ENCODE measurements at places on chromosomes 16 and 17.

DNA sequence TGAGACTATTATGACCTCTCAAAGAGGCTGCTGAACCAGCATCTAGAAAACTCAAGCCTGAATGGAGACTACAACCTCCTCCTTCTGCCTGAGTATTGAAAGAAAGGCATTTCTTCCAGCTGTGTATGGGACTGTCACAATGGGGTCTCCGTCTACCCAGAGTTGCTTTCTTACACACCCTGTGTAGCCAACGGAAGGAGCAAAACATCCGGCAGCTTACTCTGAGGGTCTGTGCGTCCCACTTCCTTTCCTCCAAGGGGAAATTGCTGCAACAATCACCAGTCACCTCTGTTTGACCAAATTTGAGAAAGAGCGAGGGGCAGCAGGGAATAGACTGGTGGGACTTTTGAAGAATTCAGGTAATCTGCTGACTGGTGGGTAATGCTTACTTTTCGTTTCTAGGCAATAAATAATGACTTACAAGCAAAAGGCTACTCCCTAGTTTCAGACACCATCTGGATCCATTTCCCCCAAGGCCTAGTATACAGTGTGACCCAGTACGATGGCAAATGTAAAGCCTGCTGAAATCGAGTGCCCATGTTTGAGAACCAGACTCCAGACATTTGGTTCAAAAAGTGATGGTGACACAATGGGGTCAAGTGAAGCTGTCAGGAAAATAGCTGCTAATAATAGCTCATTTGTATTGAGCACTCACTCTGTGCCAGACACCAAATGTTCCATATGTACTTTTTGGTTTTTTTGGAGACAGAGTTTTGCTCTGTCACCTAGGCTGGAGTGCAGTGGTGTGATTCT lies 81.7 kb downstream of the YPEL2 start:
- DNase-seq, result no peak

GRCh38 chr17:48555258-48556228 lies 10.6 kb upstream of the HOXB2 start:
- no peak for DNase-seq

DNA sequence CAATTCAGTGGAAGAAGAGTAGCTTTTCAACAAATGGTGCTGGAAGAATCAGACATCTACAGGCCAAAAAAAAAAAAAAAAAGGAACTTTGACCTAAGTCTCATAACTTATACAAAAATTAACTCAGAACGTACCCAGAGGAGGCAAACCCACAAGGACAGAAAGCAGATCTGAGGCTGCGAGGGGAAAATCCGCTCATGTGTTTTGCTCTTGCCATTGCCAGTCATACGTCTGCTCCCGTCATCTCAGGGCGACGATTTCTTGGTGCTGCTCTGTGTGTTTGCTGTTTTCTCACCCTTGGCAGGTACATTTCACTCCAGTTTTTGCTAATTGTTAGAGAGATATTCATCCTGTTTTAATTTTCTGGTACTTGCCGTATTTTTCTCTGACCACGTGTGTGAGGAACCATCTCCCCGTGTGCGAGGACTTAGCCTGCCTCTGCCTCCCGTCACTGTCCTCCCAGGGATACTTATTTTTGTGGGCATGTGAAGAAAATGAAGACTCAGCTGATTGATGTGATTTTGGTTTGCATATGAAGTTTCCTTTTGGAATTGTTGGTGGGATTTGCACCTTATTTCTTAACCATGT lies 33.4 kb upstream of the ACSF3 start:
- peak; percentile 62 for DNase-seq

- DNase-seq, result no peak
Measured at GRCh38 chr16:53084141-53084541, 29.4 kb downstream of the CHD9 start.

GRCh38 chr17:56710986-56711385 lies 117.5 kb downstream of the NOG start:
- no peak for DNase-seq

DNA sequence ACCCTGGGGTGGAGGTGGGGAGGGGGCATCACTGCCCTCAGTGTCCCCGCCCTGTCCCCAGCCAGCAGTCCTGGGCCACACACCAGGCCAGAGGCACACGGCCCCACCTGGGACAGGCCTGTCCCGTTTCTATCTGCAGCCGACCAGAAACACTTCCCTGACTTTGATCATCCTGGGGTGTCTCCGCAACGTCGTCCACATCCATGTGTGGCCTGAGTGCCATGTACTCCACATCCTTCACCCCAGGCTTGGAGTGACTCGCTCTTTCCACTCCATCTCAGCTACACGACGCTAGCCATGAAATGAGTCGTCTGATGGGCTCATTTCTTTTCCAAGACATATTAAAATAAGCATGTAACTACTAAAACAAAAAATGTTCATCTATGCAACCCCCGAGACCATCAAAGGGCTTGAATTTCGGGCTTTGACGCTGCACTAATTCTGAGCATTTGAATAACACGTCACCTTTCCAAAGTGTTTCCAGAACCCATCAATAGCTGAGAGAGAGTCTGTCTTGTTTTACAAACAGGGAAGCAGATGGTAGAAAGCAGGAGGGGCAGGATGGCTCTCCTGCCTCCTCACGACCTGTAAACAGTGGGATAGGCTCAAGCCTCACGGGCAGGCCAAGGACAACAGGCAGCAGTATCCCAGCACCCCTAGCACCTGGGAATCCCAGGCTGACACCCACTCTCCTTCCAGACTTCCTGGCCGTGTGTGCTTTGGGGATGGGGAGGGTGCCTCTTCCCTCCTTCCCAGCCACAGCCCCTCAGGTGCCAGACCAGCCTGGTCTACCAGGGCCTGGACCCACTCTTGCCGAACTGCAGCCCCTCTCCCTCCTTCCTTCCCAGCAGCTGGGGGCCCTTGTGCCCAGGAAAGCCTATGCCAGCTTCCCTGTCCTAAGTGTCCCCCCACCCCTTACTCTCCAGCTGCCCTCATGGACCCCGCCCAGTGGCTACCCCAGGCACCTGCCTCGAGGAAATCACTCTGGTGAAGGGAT lies 20.0 kb upstream of the RASD1 start:
- no peak for DNase-seq

DNA sequence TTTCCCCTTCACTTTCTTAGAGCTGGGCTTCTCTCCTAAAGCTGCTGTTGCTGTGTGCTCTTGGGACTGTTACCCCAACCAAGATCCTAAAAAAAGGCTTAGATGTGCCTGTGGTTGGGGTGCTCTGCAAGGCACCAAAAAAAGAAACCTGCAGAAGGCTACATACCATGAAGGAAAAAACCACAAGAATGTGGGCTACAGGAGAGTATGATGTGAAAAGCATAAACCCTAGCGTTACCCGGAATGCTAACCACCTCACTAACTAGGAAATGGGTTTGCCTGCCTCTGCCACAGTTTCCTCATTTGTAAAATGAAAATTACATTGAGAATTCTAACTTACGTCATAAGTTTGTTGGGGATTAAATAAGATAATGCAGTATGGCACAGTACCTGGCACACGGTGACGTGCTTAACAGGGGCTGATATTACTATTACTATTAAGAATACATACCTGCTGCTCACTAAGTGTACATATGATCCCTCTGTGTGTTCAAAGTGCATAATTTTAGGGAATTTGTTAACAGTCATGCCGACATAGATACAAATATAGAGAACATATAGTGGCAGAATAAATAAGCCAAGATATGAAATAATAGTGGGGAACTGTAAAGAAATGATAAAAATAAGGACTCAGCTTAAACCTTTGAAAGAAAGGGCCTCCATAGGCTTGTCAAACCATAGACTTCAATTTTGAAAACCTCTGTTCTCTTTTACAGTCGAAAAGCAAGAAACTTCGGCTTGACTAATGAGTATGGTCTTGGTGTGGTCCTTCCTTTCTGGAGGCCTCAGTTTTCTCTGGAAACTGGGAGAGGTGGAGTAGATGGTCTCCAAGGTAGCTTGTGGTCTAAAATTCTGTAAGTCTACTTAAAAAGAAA lies 177.8 kb upstream of the TBX2 start:
- DNase-seq, result no peak

DNA sequence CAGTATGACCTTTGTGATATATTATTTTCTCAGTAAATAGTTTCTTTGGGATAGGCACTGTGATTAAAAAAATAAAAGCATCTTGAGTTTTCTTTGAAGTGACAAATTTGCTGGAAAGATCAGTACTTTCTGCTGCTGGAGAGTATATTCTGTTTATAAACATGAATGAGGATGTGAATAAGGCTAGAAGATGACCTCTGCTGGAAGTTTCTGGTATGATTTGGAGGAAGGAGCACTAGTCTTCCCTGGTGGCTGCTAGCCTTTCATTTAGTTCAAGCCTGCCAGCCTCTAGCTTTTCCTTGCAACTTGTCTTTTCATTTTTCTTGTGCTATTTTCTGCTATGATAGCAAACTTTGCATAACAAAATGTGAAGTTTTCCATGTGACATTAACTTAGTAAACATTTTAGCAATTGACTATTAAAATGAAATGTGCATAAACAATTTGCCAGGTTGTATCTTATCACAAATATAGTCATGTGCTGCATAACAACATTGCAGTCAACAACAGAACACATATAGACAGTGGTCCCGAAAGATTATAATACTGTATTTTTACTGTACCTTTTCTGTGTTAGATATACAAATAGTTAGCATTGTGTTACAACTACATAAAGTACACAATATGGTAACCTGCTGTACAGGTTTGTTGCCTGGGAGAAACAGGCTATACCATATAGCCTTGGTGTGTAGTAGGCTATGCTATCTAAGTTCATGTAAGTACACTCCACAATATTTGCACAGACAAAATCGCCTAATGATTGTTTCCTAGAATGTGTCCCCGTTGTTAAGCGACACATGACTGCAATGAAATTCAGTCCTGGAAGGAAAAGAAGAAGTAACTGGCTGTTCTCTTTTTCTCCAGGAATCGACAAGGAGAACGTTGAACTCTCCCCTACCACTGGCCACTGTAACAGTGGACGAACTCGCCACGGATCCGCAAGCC lies 18.1 kb upstream of the RAB11FIP4 start:
- DNase-seq, result peak; percentile 74

- peak; percentile 86 for DNase-seq
Measured at GRCh38 chr16:23863511-23864422, 28.0 kb downstream of the PRKCB start.
